CD4-positive, alpha-beta T cell treated with Interleukin-10 for 1 hour (primary cell): ENCODE measurements at places on chromosomes 3 and 15.

DNA sequence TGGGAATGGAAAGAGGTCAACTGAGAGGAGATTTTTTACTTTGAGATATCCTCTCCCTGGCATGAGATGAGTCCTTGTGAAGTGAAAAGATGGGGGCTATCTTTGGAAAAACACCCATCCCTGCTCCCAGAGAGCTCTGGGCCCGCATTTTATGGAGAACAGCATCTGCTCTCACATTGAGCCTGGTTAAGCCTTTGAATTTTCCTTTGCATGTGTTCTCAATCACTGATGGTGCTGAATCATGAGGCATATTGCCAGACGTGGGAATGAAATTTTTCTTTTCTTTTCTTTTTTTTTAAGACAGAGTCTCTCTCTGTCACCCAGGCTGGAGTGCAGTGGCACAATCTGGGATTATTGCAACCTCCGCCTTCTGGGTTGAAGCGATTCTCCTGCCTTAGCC is 24.4 kb downstream of the TMEM45A start:
- DNase-seq: no peak

- DNase-seq: no peak
Observed at GRCh38 chr3:195697582-195698324, 23.0 kb upstream of the MUC20 start.

- no peak for DNase-seq
Observed at GRCh38 chr3:160665231-160665630, 11.7 kb upstream of the ARL14 start.

DNA sequence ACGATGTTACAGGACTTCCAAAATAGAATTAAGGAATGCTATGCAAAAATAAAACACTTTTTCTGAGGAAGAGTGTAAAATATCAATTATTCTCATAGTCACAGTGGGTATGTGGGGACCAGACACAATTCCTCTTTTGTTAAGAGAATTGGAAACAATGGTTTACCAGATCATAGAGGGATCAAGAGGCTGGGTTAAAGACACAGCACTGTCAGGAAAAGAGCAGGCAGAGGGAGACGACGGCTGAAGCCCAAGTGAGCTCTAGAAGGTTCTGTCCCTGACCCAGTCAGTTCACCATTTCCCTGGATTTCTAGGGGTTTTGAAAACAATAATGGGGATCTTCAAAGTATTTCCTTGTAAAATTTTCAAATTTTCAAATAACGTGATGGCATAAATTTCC is 54.0 kb upstream of the POLR2M start:
- DNase-seq: no peak

DNA sequence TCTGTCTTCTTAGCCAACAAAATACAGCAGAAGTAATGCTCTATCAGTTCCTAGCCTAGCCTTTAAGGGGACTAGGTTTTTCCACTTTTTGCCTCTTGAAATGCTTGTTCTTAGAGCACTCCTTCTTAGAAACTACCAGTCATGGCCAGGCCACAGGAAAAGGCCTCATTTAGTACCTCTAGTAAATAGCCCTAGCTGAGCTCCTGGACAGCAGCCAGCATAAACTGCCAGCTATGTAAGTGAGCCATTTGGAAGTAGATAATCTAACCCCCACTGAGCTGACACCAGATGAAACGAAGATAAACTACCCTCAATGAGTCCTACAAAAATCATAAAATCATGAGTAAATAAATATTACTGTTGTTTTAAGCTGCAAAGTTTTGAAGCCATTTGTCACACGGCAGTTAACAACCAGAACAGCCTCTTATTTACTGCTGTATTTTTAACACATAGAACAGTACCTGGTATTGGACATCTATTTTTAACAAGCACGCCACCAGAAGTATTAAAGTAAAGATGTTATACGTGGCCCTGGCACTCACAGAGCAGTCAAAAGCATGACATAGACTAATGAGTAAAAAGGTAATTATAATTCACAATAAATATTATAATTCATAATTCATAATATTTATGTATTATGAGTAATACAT is 12.0 kb downstream of the TBC1D5 start:
- no peak for DNase-seq

DNA sequence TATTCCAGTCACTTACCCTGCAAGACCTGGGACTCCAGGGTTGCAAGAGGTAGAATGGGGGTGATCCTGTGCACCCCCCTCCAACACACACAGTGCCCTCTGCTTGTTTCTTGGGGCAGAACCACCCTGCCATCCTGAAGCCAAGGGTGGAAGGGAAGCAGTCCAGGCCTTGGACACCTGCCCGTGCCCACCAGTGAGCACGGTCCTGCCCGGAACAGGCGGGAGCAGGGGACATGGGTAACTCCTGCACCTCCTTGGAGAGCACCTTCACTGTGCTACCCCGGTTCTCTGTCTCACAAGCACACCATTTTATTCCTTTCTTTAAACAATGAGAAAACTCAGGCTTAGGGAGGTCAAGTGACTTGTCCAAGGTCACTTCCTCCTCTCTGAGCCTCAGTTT is 57.0 kb downstream of the SLC6A6 start:
- DNase-seq: no peak

- no peak for DNase-seq
Observed at GRCh38 chr3:133588784-133589465, 15.4 kb downstream of the CDV3 start.
